ENCODE measurements at places on chromosomes 5 and 9.

GRCh38 chr5:18375641-18376040, 741.4 kb downstream of the TAF11L14 start:
- no peak for DNase-seq

GRCh38 chr5:119470851-119471451, 18.7 kb downstream of the HSD17B4 start:
- no peak for DNase-seq

DNA sequence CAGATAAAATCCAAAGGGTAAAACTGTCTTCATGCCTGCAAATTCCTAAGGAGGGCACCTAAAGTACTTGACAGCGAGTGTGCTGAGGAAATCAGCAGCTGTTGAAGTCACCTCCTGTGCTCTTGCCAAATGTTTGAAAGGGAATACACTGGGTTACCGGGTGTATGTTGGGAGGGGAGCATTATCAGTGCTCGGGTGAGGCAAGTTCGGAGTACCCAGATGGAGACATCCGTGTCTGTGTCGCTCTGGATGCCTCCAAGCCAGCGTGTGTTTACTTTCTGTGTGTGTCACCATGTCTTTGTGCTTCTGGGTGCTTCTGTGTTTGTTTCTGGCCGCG, 727 bp upstream of the ADRB2 start:
- DNase-seq, result no peak

- no peak for DNase-seq
These were observed 18.1 kb downstream of the LRRC70 start for GRCh38 chr5:62596691-62597090.

GRCh38 chr9:2559192-2560152, 62.1 kb upstream of the VLDLR start:
- DNase-seq, result no peak

DNA sequence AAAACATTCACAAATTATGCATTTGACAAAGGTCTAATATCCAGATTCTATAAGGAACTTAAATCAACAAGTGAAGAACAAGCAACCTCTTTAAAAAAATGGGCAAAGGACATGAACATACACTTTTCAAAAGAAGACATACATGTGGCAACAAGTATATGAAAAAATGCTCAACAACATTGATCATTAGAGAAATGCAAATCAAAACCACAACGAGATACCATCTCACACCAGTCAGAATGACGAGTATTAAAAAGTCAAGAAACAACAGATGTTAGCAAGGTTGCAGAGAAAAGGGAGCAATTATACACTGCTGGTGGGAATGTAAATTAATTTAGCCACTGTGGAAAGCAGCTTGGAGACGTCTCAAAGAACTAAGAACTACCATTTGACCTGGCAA, 38.9 kb upstream of the TNFSF15 start:
- no peak for DNase-seq

All from NCI-H1436 treated with DMSO at 0.1 percent for 48 hours (cell line).